ENCODE measurements at places on chromosomes 1 and 21.

DNA sequence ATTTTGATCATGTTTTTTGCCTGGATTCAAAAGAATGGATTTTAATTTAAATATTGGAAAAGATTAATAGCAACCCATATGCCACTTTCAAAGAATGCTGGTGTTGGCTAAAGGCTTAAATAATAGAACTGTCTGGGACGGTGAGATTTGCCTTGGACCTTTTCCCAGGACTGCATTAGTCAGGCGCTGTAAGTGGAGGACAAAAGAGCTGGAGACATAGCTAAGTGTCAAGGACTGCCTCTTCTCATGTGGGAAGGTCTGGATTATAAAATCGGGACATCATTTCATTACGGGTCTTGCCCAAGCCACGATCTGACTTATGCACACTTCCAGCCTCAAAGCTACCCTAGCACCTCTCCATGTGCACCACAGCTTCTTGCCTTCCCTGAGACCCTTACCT, 458.5 kb upstream of the DEPDC1 start:
- DNase-seq, result no peak

GRCh38 chr1:32179193-32179442, 357 bp upstream of the TXLNA start:
- no peak for DNase-seq

DNA sequence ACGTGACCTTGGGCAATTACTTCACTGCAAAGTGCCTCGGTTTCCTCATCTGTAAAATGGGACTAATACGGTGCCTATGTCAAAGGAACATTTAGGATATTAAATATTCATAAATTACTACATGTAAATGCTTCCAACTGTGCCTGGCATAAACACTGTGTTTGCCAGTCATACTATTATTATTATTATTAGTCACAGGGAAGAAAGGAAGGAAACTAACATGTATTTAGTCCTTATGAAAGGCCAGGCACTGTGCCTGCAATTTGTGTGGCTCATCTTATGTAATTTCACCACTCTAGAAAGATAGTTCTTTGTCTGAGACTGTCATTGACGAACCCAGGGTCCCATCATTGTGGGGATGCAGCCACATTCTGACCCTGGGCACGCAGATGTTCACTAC, 45.0 kb downstream of the EPHB2 start:
- DNase-seq, result no peak

DNA sequence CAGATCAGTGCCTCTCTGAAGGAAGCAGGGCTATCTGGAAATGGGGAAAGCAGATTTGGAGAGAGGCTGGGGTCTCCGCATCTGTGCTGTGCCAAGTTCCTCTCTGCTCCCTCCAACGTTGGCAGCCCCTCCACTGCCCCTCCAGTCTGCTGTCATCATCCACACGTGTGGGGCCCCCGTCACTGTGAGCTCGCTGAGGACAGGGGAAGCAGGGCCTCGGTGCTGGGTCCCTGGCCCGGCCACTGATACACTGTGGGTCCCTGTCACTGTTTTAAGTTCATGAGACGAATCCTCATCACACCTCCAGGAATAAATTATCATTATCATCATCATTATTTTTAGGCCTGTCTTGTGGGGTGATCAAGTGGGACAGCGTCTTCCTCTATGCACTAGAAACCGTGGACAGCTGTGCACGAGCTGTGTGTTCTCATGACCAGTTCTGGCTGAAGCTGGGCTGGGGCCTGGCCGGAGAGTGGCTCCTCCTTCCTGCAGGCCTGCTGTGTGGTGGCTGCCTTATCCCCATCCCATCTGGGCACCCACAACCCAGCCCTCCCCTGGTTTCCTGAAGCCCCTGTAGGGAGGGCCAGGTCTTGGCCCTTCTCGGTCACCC, 52.2 kb downstream of the DMRTB1 start:
- no peak for DNase-seq
